ENCODE measurements at places on chromosomes 12 and 14.

DNA sequence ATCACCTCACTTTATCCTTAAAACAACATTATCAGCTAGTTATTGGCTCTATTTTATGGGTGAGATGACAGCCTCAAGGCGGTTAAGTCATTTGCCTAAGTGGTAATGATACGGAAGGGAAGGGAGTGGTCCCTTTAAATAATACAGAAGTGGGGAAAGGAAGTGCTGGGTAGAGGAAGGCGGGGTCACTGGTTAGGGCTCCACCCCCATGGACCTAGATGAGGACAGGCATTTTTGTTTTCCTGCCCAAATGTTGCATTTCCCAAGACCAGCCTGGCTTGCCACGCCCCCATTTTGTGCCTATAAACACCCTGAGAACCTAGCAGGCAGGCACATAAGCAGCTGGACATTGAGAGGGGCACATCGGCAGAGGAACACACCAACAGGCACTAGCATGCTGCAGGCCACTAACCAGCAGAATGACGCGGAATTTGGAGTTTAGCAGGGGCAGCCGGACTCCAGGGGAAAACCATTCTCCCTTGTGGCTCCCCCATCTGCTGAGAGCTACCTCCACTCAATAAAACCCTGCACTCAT is 100.9 kb downstream of the EPS8 start:
- no peak for DNase-seq

DNA sequence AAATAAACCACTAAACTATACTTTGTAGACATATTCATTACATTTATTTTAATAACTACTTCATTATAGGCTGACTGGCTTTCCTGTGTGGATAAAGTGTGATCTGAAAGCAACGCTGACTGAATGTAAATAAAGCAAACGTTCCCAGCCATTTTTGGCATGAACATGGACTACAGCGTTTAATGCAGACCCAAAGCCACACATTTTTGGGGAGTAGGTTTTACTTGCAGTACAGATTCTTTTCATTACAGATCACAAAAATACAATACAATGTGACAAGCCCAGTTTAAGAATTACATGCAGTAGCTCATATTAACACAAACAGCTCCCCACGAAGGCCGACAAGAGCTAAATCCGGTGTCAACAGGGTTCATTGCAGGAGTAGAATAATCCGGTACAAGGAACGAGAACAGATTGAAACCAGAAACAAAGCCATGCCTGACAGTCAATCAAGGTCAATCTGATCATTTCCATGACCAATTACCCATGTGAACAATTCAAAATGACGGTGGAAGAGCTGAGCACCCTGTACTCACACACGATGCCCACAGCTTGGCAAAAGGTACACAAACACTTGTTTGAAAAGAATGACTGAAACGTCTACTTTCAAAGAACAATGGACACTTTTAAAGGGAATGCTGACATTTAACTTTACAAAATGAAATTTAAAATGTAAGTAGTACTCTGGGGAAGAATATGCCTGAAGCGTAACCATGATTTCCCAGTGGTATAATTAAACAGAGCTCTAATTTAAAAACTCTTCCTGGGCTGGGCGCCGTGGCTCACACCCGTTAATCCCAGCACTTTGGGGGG is 5.3 kb downstream of the BAG5 start:
- DNase-seq: no peak

GRCh38 chr12:106051853-106052531 is 86.8 kb downstream of the NUAK1 start:
- no peak for DNase-seq

- DNase-seq: no peak
These were observed 207.9 kb downstream of the NUAK1 start for GRCh38 chr12:105930557-105931503.

- no peak for DNase-seq
These were observed 108.2 kb downstream of the SYNE2 start for GRCh38 chr14:63960926-63961567.

- no peak for DNase-seq
These were observed 1.8 kb downstream of the CTSG start for GRCh38 chr14:24574206-24574774.

DNA sequence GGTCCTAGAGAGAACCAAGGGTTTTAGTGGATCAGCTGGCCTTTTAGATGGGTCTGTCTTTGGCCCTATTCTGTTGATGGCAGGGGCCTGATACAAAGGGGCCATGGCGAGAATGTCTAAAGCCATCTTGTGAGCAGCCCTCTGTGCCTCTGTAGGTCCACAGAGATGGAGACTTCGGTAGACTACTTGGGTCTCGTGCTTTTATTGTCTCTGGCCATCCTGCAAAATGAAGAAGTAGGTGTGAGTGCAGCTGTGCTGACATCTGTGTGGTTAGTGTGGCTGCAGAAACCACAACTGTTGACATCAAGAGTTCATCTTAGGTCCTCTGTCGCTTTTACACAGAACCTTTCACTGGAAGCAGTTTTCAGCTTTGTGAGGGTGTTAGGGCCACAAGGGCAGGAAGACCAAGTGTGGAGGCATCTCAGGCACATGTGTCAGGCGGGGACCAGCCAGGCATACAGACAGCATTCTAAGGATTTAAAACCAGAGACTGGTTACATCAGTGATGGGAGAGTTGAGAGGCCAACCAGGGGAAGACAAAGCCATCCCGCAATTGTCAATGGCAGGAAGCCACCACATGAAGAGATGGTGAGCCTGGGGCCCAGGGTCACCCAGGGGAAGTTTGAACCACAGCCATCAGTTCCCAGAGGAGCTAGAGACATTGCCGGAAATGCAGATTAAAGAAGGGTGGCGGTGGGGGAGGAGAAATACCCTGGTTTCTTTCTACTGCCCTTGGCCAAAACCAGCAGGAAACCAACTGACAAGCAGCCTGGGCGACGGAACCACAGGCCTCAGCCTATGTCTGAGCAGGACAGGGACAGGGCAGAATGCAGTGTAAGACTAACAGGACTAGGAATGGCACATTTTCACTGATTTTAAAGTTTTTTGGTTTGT is 13.0 kb upstream of the TPCN1 start:
- DNase-seq: no peak

GRCh38 chr14:38079268-38079667 is 128.4 kb upstream of the SSTR1 start:
- no peak for DNase-seq

DNA sequence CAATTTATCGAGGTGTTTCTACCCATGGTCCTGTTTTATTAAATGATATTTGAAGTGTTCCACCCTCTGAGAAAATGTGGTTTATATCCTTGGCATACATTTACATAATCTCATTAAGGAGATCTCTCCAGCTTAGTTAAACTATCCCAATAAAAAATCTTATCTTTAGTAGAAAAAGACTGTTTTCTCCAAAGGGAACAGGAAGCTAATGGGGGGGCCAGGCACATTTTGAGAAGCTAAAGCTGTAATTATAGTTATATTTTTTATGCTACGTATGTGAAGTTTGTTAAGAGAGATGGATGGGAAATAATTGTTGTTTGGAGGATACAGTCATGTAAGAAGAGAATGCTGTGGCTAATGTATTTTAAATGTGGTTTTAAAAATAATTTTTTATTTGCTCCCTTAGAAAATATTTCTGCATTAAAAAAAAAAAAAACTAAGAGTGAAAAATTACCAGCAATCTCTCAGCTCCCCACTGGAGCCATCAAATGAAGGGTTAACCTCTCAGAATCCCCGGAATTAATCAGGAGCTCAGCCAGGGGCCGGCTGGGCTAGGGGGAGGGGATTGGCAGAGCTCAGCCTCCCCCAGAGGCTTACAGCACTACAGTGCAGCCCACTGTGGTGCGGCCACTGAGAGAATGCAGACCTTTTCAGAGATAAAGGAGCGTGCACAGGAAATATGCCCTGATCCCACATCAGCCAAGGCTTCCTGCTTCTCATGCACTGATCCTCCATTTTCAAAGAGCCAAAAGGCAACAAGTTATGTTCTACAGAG is 185.8 kb downstream of the EGLN3 start:
- no peak for DNase-seq

- DNase-seq: no peak
These were observed 22.8 kb upstream of the FBXO33 start for GRCh38 chr14:39454906-39455539.

DNA sequence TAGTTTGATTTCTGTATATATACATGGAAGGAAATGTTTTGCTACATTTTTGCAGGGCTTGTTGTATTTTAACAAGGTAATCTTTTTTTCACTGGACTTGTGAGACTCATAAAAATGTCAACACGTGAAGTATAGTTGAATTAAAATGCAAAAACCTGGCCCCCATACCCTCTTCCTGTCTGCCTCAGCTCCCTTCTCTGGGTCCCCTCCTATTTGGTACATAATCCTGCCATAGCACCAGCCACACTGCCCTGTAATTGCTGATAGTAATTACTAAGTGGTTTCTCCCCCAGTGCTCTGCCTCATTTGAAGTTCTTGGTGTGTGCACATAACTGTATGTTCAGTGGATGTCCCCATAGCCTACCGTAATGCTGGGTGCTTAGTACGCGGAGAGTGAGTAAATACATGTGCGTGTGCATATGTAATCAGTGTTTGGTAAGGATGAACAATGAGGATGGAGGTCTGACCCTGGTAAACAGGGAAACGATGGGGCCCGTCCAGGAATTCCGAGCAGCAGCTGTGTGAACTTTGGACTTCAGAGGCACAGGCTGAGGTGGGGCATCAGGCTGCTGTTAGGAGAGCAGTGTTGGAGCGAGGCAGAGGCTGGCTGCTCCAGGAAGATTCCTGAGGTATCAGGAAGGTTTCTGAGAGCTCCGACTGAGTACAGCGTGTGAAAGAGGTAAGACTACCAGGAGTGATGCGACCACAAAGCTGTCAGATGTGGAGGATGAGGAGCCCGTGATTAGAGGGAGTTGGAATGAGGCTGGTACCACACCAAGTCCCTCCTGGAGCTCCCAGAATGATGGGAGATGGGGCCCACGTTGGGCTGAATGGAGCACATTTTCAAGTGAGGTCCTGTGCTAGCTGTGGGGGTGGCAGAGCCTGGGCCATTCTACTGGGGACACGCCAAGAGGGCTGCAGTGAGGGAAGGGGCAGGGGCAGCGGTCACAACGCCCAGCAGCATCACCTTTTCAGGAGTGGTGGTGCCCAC is 106.8 kb downstream of the PELI2 start:
- no peak for DNase-seq

DNA sequence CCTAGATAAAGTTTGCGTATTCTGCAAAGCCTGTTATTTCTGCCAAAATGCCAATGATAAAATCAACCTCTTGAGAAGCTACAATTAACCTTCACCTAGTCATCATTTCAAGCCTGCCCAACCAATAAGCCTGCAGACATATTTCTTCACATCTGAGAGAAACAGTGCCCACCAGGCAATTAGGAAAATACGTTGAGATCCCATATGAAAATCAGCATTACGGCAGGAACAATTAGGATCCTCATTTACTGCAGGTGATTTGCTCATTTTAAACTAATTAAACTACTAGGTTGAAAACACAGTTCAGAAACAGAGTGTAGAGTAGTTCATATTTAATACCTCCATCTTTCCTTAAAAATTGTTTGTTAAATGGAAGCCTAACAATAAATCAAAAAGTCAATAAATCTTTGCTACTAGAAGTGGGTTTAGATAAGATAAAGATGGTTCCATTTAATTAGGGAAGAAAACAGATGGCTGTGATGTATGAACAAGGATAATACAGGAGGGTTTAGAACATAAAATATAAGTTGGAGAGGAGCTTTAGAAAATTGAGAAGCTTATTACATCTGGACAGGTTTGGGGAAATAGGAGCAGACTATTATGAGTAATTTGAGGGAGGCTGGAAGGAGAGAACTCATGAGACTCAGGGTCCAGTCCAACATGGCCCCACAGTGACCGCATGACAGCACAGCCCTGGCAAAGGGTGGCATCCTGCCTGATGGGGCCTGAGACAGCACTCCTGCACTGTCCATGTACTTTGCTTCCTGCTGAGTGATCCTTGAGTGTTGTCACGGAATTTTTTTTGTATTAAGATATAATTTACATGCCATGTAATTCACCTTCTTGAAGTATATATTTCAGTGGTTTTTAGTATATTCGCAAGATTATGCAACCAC is 26.9 kb upstream of the PYGL start:
- no peak for DNase-seq

All from hematopoietic multipotent progenitor cell treated with erythropoietin and hydrocortisone succinate and interleukin-3 and kit ligand, for 15 days (in vitro differentiated cells).